Forelimb muscle (tissue), 1 donor: ENCODE measurements at places on chromosomes 3 and 15. TPM values are rescaled to one million over a fixed set of nuclear protein-coding genes. Genes with fewer than 3 reads are reported as not detected.

DNA sequence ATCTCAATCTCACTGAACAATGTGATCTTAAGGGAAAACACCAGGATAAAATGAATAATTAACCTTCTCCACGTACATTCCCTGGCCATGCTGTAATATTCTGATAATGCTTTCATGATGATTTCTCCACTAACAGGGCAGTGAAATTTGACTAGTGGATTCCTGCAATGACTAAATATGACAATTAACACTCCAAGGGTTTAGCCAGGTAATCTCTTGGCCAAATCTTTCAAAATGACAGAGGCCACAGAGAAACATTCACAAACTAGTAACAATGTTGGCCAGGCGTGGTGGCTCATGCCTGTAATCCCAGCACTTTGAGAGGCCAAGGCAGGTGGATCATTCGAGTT is 31.7 kb upstream of the ST8SIA2 start:
- DNase-seq: no peak

DNA sequence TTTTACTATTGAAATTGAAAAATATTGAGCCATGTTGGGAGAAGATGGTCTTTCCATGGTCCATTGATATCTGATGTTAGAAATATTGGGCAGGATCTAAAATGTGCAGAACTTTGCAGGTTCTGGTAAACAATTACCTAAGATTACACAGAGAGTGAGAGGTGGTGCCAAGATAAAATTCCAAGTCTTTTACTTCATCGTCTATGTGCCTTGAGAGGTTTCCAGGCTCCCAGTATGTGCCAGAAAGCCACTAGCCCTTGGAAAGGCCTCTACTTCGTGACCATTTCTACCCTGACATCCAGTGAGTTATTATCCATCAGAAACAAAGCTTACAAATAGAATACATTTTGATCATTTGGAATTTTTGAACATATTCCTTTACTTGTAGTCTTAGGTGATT is 27.6 kb downstream of the CD200 start:
- no peak for DNase-seq

- no peak for DNase-seq
Measured at GRCh38 chr3:17954801-17955200, 212.4 kb upstream of the TBC1D5 start.

GRCh38 chr3:134608771-134609435 is 41.9 kb downstream of the KY start:
- DNase-seq: no peak

- no peak for DNase-seq
Measured at GRCh38 chr3:136075811-136076210, 110.3 kb downstream of the PPP2R3A start.

SCAMP5 gene
- polyA plus RNA-seq: 4.8 TPM

AGBL1 gene
- 25.5 TPM for polyA plus RNA-seq

MORF4L1 gene
- polyA plus RNA-seq: 513 TPM

C3orf62 gene
- 9.0 TPM for polyA plus RNA-seq
